ENCODE measurements at places on chromosomes 5 and 9.

DNA sequence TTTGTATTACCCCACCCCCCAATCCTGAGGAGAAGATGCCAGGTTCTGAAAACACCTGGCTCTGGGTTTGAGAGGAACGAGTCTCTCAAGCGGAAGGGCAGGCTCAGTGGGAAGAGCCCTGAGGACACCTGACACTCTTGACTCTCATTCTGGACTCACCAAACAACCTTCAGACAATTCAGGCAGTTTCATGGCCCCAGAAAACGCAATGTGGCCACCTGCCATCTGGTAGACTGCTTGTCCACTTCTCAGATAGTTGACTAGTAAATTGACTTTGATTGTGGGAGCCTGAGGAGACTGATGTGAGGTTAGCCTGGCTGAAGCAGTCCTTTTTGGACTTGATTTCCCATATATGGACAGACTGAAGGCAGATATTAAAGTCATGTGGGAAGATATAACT is 117.5 kb upstream of the FSTL4 start:
- DNase-seq, result no peak

DNA sequence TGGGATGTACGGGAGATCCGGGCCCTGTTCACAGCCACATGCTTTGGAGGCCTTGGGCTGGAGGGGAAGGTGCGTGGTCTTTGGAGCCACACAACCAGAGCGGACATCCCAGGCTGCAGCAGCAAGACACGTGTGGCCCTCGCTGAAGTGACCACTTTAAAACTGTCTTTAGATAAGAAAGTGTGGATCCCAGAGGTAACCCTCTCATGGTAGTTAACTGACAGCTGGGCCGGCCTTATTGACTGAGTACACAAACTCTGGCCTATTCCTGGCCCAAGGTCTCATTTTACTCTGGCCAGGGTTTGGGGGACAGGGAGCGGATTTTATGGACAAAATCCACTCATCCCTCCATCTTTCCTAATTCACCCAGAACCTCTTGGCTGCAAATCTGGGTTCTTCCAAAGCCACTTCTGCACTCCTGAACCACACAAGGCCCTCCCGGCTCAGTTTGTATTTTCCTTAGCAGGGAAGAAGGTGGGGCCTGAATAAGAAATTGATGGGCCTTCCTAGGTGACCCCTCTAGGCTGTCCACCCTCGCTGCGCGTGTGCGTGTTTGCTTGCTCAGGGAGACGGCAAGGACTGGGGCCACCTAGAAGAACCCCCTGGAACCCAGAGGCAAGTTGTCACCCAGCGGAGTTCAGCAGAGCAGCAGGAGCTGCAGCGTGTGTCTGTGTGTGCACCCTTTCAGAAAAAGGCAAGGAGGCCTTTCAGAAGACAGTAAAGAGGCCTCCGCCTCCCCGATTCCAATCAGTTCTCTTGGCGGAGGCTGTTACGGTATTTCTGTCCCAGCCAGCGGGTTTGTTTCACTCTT is 73.3 kb upstream of the ORM1 start:
- DNase-seq, result peak; percentile 5

DNA sequence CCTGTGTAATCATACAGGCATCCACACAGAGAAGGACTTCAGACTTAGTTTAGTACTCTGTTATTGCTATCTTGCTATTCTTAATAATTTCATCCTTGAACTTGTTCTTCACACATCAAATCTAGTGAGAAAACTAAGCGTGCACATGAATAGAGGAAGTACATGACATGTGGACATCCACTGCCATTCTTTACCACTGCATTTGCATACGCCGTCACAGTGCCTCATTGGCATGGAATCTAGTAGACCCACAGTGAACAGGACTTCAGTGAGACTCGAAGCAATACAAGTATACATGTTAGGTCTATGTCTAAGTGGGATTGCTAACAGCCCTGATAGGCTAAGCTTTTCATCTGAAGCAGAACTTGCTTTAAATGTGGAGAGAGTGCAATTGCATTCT is 592.1 kb downstream of the TLE4 start:
- no peak for DNase-seq

GRCh38 chr5:178524093-178524882 is 65.9 kb downstream of the COL23A1 start:
- no peak for DNase-seq

GRCh38 chr5:59893429-59894227 is at the start of gene PDE4D:
TSS of gene PDE4D (minus strand) at chr5:59893726.
- DNase-seq, result peak; percentile 74

- no peak for DNase-seq
Measured at GRCh38 chr5:139839232-139839815, 43.7 kb downstream of the PSD2 start.

GRCh38 chr9:105690742-105691141 is 3.6 kb upstream of the TMEM38B start:
- DNase-seq, result peak; percentile 48

DNA sequence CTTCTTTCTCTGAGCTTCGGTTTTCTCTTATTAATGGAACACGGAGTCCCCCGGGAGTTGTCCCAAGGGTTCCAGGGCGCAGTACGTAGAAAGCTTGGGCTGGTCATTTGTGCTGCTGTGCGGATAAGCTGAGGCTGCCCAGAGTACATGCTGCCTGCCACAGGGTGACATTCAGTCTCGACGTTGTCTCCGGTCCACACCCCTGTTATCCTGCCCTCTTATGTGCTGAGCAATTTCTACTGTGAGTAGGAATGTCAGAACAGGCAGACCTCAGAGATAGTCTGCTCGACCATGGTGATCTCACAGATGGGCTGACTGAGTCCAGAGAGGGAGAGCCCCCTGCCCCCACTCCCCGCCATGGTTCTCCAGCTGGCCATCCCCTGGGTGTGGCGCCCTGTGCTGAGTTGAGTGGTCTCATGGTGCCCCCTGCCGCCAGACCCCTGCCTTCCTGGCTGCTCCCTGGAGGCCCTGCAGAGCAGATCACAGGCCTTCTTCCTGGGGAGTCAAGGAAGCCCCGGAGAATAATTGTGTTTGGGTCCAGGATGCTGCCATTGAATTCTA is 124.0 kb downstream of the RGS3 start:
- DNase-seq, result no peak

DNA sequence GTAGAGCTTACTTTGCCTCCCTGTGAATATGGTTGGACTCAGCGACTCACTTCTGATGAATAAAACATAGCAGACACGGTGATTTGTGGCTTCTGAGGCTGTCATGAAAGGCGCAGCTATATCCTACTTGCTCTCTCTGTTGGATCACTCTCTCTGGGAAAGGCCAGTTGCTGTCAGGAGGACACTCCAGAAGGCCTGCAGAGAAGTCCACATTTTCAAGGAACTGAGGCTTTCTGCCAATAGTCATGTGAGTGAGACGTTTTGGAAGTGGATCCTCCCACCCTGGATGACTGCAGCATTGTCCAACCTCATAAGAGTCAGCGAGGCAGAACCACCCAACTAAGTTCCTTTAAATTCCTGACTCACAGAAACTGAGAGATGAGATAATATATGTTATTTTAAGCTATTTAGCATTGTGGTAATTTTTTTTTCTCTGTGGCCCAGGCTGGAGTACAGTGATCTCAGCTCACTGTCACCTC is 156.0 kb upstream of the MAST4 start:
- peak; percentile 93 for DNase-seq

DNA sequence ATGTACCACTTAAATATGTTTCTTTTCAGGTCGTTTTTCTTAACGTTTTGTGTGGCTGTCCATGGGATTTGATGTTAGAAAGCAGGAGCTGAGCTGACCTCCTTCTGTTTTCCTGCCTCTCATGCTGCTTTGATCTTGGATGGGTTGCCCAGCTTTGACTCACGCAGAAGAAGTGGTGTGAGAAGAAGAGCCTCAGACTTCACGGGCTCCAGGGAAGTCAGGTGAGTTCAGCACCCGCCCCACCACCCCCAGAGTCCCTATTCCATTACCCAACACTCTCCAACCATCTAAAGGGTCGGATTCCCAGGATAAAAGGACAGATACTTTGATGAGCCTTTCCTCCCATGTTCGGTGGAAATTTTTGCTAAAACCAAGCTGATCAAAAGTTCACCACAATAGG is 373.4 kb downstream of the IRX2 start:
- DNase-seq, result no peak

- DNase-seq, result no peak
Measured at GRCh38 chr9:105403552-105404248, 44.1 kb upstream of the FSD1L start.

DNA sequence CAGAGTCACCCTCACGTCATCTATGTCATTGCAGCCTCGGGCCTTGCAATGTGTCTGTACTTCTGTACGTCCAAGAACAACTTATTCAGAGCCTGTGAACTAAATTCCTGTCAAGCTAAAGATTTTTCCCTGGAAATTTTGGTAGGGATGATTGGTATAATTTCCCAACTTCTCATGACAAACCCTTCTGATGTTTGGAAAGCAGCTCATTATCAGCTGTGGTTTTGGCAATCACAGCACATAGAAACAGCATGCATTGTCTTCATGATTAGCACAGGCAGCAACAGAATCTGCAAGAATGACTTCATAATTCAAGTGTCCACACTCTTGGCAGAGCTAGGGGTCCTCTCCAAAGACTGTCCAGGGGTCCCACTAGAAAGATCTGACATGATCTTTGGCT is 49.5 kb downstream of the APBA1 start:
- DNase-seq, result peak; percentile 40

DNA sequence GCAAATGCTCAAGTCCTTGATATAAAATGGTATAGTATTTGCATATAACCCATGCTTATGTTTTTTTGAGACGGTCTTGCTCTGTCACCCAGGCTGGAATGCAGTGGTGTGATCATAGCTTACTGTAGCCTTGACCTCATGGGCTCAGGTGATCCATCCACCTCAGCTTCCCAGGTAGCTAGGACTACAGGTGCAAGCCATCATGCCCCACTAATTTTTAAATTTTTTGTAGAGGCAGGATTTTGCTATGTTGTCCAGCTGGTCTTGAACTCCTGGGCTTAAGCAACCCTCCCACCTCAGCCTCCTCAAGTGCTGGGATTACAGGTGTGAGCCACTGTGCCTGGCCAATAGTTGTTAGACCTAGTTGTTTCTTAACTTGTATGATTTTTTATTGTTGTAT is 17.3 kb downstream of the SLC36A3 start:
- DNase-seq, result no peak

- DNase-seq, result no peak
Measured at GRCh38 chr5:116880150-116880549, 305.5 kb upstream of the SEMA6A start.

GRCh38 chr9:2257248-2257929 is 242.2 kb downstream of the SMARCA2 start:
- DNase-seq, result no peak

- DNase-seq, result no peak
Measured at GRCh38 chr5:83015676-83016075, 61.5 kb downstream of the TMEM167A start.

DNA sequence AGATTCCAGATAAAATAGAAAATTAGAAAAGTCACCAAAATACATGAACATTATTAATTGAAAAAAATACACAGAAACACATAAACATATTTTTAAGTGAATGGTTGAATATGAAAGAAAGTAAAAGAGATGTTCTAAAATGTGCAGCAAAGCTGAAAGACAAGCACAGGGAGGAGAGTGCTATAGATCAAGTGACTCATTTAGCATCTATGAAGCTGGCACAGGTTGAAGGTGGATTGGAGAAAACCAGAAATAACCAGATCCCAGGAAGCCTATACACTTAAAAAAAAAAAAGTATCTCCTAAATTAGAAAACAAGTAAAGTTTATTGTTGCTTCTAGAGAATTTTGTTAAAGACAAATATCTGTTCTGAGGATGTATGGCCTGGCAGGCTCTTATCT is 338.9 kb downstream of the CDH12 start:
- DNase-seq, result no peak

DNA sequence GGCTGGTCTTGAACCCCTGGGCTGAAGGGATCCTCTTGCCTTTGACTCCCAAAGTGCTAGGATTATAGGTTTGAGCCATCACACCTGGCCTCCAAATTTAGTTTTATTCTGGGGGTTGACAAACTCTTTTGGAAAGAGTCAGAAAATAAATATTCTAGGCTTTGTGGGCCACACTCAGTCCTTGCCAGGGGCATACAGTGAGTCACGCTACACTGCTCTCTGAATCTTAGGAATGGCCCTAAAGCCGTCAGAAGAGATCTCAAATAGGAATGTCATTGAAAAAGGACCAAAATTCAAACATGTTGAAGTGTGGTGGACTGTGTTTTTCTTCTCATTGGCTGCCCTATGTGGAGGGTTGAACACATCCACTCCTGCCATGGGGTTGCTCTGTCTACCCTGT is 127.7 kb upstream of the BASP1 start:
- DNase-seq, result peak; percentile 61

- DNase-seq, result no peak
Measured at GRCh38 chr9:125439434-125440272, 178.0 kb downstream of the GAPVD1 start.
